ENCODE measurements at places on chromosomes 6 and 20.

GRCh38 chr6:170031684-170032121 is 259.2 kb downstream of the DLL1 start:
- DNase-seq: no peak

DNA sequence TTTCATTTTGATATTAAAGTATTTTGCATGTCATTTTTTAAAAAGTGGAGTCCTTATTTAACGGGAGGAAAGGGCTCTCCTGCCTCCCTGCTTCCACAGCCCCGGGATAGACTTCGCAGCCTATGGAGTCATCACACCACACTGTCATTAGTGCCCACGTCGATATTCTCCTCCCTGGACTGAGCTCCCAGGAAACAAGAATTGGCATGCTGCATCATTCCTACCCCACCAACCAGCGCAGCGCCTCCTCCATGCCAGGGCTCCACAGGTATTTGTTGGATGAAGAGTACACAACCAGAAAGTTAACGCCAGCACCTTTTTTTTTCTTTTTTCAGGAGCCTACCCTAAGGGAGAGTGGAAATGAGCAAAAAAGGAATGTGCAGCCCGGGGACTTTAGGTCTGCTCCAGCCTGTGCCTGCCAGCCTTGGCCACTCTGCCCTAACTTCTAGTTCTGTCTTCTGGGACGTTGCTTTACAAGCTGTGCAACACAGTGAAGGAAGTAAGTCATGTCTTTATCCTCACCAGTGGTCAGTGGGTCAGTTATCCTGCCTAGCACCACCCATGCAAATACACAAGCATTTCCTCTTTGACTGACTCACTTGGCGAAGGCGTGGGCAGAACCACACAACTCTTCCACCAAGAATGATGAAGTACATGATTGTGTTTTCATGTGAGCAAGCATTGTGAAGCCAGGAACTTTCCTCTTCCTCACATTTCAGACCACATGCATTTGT is 180.7 kb upstream of the UST start:
- no peak for DNase-seq

DNA sequence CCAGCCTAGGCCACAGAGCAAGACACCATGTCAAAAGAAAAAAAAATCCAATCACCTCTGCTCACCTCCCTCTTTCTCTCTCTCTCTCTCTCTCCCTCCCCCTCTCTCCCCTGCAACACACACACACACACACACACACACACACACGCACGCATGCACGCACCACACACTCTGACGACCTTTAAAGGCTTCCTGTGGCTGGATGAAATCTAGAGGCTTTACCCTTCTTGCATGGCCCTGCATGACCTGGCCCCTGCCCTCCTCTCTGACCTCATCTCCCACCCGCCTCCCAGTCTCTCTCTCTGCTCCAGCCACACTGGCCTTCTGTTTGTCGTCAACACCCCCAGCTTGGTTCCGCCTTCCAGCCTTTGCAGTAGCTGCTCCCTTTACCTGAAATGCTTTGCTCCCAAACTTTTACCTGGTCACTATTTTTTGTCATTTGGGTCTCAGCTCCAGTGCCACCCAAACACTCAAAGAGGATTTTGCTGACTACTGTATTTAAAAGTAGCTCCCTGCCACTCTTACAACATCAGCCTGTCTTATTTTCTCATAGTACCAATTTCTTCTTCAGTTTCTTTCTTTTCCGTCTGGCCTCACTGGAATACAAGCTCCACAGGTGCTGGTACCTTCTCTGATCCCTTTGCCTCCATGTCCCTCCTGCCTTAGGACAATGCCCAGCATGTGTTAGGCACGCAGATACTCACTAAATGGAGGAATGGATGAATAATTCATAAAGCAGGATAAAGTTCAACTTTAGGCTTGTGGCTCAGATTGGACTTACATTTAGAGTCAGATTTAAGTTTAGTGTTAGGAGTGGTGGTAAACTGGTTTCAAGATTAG is 4.3 kb upstream of the LTA start:
- DNase-seq: no peak

GRCh38 chr6:4872841-4873240 is 96.6 kb downstream of the CDYL start:
- DNase-seq: no peak

DNA sequence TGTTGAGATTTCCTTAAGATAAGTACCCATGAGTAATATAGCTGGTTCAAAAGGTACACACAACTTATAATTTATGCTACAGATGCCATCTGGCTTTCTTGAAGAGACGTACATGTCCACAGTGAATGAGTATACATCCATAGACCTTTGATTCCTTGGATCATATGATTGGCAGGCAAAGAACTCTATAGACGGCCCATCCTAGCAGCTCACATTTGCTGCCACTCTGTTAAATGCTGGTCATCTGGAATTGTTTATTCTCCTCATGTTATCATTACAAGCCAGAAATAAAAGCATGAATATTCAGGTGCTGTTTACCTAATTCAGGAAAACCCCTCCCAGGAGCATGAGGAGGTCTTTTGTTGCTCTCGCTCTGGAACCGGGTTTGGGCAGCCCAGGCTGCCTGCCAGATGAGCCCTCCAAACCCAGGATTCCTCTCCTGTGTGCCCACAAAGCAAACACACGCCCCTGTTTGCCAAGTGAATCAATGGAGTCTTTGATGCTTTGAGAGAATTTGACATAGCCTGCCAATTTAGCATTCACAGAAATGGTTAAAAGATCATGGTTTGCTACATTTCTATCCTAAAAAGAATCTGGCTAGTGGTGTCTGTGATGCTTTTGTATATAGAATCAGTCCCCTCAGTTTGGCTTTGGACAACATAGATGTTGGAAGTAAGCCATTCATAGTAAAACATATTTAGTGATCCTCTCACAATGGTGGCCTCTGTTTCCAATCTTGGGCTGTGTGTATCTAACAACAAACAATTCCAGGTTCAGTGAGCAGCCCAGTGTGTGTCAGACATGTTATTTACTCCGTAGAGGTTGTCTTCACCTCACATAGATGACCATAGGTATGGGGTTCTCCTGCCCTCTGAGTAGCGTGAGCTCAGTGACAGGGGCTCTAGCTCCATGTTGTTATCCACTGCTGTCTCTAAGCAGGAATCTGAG is 17.5 kb upstream of the PLCG1 start:
- no peak for DNase-seq

DNA sequence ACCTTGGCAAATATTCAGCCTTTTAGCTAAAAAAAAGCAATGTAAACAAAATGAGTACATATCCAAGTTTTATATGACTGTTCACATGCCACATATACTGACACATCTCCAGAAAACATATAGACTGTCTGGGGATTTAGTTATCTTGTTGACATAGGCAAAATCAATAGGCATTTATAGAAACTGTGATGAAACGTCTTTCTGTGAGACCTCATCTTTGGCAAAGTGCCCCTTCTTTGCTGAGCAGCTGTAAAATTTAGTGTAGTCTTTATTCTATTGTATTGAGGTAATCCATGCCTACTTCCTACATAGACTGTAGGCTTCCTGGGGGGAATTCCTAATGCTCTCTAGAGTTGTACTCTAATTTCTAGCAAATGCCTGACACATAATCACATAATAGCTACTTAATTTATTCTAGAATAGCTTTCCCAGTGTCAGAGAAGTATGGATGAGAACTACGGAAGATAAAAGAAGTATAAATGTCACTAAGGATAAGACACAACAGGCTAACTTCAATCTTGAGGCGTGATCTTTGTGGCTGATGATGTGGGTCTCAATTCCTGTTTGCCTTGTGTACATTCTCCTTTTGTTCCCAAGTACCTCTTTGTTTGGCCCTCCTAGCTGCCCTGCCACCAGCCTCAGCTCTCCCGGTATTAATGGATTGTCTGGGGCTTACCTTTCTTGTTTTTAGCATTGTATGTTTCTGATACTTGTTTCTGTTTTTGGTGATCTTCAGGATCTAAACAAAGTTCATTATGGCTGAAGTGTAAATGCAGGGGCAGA is 30.6 kb downstream of the PTCHD4 start:
- no peak for DNase-seq

DNA sequence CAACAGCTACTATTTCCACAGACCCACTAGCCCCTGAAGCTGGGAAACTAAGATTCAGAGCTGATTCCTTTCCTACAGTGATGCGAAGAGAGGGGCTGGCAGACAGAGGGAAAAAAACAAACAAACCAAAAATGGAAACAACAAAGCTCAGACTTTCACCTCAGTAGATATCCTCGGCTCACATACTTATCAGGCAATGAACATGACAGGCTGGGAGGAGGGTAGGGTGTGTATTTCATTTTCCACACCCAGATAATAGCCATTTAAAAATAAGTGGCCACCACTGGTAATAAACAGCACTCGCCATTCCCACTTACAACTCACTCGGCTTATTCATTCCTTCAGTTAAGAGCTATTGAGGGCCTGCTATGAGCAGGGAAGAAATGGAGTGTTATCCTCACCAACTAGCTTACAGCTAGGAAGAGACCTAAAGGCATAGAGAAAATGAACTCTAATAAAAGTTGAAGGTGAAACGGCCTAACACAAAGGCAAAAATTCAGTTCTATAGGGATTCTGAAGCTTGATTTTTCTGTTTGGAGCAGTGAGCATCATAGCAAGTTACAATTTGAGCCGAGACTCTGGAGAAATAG is 32.0 kb upstream of the SPTLC3 start:
- DNase-seq: no peak

GRCh38 chr6:43807228-43808061 is 37.4 kb downstream of the VEGFA start:
- DNase-seq: no peak

DNA sequence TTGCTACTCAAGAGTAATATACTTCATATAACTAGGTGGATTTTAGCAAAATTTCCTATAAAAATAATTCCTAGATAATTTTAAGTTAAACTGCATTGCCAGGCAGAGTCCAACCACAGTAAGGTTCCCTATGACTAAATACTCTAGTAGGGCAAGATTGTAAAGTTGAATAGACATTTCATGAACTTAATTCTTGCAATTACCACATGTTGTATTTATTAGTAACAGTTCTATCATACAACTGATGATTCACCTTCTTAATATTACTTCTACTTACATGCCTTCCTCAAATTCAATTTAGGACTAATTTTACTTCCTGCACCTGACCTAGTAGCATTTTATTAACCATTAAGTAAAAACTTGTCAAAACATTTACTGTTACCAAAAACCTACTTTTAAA is 266.7 kb upstream of the THEMIS start:
- no peak for DNase-seq

DNA sequence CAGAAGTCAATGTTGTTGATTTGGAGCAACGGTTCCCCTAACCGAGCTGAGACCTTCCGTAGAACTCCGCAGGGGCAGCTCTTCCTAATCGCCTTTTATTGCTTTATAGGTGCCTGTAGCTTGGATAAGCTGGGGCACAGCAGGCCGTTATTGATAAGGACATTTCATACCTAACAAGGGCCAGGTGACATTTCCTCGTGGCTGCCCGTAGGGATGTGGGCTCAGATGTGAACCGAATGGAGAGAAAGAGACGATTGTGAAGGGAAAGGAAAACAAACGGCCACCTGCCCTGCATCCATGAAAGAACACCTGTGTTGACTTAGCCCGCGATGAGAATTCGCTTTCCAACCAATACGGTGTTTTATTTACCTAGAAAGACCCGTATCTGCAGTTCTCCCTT is 53.3 kb upstream of the DACT2 start:
- no peak for DNase-seq

- DNase-seq: no peak
Observed at GRCh38 chr6:147438758-147439528, 69.5 kb upstream of the SAMD5 start.

- DNase-seq: no peak
Observed at GRCh38 chr6:98530732-98531131, 303.6 kb upstream of the POU3F2 start.

GRCh38 chr20:38755324-38755910 is 7.2 kb downstream of the ACTR5 start:
- no peak for DNase-seq

- DNase-seq: no peak
Observed at GRCh38 chr6:142763205-142763604, 181.8 kb downstream of the HIVEP2 start.

All from NCI-H2107 (cell line).